Activated CD4-positive, CD25-positive, alpha-beta regulatory T cell treated with anti-CD3 and anti-CD28 coated beads, Interleukin-2, amount 50 U/mL, for 16 hours (primary cell): ENCODE measurements at places on chromosomes 7 and 10.

GRCh38 chr7:52486267-52486666 is 549.2 kb upstream of the POM121L12 start:
- DNase-seq, result no peak

DNA sequence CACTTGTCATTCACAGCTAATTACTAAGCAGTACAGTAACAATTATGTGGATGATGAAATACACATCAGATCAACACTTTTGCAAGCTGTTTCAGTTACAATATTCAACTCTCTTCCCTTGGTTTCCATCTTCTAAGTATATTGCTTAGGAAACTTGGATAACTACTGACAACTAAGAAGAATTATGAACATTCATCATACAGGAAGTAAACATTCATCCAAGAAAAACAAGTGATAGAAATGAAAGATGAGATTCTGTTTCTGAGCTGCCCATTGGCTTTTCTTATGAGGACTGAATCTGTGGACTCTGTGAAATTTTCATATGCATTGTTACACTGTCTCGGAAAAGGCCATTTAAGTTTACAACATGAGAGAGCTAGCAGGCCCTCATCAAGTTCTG is 240.2 kb downstream of the PRKG1 start:
- no peak for DNase-seq

- no peak for DNase-seq
Measured at GRCh38 chr7:14766747-14767146, 135.8 kb downstream of the DGKB start.

DNA sequence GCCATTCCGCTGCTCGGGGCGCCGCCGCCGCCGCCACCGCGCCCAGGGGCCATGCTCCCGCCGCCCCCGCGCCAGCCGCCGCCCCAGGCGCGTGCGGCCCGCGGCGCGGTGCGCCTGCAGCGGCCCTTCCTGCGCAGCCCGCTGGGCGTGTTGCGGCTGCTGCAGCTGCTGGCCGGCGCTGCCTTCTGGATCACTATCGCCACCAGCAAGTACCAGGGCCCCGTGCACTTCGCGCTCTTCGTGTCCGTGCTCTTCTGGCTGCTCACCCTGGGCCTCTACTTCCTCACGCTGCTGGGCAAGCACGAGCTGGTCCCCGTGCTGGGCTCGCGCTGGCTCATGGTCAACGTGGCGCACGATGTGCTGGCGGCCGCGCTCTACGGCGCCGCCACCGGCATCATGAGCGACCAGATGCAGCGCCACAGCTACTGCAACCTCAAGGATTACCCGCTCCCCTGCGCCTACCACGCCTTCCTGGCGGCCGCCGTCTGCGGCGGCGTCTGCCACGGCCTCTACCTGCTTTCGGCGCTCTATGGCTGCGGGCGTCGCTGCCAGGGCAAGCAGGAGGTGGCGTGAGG is 383 bp downstream of the MARVELD1 start:
- DNase-seq, result no peak

DNA sequence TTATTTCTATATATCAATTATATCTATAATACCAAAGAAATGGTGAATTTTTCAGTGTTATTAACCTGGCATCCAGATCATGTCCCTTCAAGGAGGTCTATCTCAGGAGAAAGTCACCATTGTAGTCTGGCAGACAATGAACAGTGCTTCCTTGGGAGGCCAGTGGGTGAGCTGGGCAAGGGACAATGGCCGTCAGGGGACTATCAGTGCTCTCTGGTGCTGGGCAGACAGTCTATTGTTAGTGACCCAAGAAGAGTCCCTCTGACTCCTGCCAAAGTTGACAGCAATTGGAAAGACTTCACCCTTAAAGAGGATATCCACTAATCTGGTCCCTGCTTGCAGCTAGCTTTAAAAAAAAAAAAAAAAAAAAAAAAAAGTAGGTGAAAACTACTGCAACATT is 7.1 kb downstream of the JAZF1 start:
- no peak for DNase-seq

- no peak for DNase-seq
Measured at GRCh38 chr10:121134711-121135110, 283.5 kb downstream of the WDR11 start.

DNA sequence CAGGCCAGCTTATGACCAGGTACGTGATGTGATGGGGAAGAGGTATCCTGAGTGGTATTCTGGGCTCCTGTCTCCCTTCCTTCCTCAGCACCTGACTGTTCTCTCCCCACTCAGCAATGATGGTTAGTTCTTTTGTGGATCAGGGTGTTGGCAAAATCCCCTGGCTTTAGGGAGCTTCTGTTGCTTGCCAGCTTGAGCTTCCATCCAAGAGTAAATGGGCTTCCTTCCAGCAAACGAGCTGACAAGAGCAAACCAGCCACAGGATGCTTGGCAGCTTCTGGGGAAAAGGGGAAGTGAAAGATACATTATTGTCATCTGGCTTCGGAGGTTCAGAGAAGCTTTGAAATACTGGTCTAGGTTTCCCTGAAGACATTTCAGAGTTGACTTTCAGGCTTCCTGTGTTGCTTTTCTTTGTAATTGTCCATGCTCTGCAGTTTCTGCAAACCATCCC is 5.2 kb downstream of the DUSP5 start:
- no peak for DNase-seq
